HFFc6 (cell line): ENCODE measurements at places on chromosomes 4 and X. TPM values are rescaled to one million over a fixed set of nuclear protein-coding genes. Genes with fewer than 3 reads are reported as not detected.

DNA sequence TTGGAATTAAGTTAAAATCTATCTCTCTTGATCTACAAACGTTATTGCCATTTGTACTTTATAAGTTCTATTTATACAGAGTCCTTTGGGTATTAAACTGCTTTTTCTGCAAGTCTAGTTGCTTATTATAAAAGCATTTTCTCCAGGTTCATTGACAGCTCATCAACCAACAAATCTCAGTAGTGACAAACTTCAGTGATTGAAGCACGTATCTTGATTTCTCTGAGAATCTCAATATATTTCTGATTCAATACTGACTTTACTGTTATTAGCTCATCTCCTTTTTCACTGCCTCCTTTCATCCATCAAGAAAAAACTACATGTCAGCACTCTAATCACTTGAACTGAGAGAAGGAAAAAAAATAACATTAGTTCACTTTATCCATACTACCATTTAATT, 630.2 kb downstream of the ARAP2 start:
- DNase-seq, result no peak

GRCh38 chr4:3241898-3242524, 6.9 kb upstream of the MSANTD1 start:
- no peak for DNase-seq

Gene PCDH11X
- not detected in 3 replicates for total RNA-seq

DNA sequence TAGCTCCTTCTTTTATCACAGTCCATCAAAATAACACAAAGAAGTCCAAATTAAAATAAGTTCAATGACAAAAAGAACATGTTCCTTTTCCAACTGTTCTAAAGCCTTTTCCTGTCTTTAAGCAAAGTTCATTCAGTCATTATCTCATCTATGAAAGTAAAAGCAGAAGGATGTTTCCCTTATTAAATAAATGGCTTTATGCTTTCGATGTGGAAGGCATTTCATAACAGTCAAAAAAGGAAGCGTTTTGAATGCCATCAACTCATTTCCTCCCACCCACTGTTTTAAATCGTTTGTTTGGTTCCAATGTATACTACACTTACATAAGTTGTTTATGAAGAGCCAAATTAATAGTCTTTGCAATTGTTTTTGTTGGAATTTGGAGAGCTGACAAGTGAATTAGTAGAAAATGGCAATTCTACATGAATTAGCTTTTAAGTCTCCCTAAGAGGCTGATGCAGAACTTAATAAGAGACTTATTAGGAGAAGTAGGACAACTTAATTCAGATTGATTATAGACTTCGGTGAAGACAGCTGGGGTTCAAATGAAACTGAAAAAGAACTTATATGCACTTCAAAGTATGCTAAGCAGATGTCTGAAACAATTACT, 392.6 kb upstream of the FTHL17 start:
- no peak for DNase-seq

GRCh38 chr4:139469216-139469615, 15.3 kb downstream of the RAB33B start:
- DNase-seq, result no peak

DNA sequence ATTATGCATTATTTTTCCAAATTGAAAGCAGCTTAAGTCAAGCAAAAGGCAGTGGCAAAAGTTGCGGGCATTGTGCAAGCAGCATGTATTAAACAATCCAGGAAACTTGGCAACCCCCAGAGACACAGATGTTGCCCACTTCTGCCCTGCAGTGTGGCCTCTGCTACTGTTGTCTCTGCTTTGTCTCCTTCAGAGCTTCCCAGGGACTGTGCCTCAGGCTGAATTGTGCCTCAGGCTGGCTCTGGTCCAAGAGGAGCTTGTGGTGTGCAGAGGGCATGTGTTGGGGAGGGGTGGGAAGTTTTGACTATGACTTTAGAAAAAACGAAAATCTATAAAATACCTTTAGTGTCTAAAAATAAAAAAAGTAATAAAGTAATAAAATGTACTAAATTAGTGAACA, 201.4 kb downstream of the CCSER1 start:
- DNase-seq, result no peak

GRCh38 chr4:101418055-101418454, 70.7 kb upstream of the PPP3CA start:
- no peak for DNase-seq

Gene TMEM144
- 0.28 to 0.89 TPM in 2 of 3 replicates, not detected in the other for total RNA-seq

GRCh38 chrX:109626637-109627036, 1.7 kb upstream of the KCNE5 start:
- no peak for DNase-seq

DNA sequence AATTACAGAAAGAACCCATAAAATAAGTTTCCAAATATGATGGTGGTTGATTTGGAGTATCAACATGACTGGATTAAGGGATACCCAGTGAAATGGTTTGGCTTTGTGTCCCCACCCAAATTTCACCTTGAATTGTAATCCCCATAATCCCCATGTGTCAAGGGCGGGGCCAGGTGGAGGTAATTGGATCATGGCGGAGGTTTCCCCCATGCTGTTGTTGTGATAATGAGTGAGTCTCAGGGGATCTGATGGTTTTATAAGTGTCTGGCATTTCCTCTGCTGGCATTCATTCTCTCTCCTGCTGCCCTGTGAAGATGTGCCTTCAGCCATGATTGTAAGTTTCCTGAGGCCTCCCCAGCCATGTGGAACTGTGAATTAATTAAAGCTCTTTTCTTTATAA, 39.1 kb downstream of the WDFY3 start:
- DNase-seq, result no peak

DNA sequence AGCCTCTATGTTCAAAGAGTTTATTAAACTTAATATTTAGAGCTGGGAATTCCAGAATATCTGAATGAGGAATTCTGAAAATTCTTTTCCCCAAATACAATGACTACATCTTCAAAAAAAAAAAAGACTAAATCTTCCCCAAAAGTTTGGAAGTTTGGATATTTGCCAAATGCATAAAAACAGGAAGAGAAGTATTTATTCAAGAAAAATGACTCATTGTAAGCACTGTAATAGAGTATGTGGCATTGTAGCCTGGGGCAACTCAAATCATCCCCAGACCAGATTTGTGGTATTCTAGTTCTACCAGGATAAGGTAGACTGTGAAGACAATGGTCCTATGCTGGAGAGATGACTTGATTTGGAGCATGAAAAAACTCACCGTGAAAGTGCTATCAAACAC, 78.5 kb upstream of the PDHA2 start:
- DNase-seq, result no peak

DNA sequence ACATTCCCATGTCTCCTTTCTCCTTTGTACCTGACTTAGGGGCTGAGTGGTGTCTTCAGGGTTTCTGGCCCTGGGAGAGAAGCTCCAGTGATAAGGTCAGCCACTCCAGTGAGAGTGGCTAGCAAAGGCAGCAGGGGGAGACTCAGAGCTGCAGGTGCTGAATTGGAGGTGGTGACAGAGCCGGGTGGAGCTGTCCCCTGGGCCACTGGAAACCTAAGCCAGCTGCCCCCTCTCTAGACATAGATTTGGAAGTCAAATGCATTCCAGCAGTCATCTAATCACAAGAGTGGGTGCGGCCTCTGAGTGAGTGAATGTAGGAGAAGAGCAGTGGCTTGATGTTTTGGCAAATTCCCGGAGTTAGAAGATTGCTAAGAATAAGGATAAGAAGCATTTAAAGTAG, 28.5 kb downstream of the TRIM2 start:
- no peak for DNase-seq

Gene ARHGAP10
- total RNA-seq, result 29.9 to 35.0 TPM (median 31.2 TPM) in 3 replicates

Gene HSFX2
- 0.35 to 0.48 TPM in 2 of 3 replicates, not detected in the other for total RNA-seq

- no peak for DNase-seq
These were observed 62.7 kb downstream of the SH3RF1 start for GRCh38 chr4:169208090-169208455.

GRCh38 chrX:122504026-122504425, 680.1 kb upstream of the GRIA3 start:
- DNase-seq, result peak; percentile 30

GRCh38 chr4:1518997-1519700, 112.9 kb upstream of the NKX1-1 start:
- no peak for DNase-seq

DNA sequence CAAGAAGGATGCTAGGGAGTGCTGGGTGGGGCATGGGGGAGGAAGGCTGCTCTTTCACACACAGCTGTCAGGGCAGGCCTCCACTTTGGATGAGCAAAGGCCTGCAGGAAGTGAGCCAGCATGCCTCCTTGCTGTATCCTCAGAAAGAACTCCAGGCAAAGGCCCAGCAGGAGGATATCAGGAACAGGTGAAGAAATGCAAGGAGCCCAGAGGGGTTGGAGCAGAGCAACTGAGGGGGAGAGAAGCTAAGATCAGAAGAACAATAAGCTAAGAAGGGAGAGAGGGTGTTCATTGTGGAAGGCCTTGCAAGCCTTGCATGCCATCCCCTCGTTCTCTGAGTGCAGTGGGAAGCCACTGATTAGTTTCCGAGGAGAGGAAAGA, 115.1 kb downstream of the CAMK2D start:
- no peak for DNase-seq

GRCh38 chrX:119075270-119076025, 2.7 kb downstream of the CT47C1 start:
- no peak for DNase-seq

Gene MGARP
- 11.6 to 41.5 TPM (median 21.7 TPM) in 3 replicates for total RNA-seq

DNA sequence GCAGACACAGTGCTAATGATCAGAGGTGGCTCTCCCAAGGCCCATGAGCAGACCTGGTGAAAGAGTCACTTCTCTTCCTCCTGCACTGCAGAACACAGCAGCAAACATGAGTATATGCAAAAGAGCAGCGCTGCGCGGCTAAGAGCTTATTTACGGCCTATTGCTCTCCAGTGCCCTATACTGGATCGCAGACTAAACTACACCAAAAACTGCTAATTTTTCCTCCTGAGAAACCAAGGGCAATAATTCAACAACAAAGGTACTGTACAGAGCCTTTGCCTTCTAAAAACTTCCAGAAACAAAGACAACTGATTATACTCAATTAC, 702.5 kb downstream of the ARAP2 start:
- DNase-seq, result no peak

DNA sequence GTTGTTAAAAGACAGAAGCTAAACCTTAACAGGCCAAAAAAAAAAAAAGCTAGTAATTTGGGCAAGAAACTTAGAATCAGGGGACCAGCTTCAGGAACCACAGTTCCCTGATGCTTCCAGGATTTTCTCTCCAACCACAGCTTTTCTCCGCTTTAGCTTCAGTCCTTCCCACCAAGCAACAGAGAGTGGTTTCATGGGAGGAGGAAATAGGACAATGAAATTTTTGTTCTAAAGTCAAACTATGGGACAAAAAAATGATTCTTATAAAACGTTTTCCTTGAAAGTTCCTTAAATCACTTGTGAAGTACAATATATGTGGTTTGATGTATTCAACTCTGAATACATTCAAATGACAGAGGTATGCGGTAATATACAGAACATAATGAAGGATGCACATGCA, 71.0 kb upstream of the DHX15 start:
- no peak for DNase-seq

DNA sequence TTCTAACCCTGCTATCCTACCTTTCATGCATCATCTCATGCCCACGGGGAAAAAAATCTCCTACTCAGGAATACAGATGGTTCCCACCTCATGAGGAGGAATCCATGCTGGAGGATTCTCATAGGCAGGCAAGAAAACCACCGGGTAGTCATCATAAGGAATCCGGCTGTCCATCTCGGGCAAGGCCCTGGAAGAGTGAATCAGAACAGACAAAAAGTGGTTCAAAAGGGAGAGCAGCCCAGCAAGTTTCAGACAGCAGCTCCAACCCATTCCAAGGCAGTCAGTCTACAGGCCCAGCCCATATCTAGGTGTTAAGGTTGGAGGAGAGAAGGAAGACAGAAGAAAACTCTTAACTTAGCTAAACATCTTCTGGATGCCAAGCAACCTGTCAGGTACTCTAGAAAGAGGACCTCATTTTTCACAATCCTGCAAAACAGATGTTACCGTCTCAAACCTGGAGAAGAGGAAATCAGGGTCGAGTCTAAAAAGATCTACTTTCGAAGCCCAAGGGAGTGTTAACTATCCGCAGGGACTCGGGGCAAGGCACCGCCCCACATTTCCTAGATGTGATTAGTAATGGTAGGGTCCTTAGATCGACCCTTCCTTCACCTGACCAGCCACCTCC, 447 bp downstream of the PDZD11 start:
- peak; percentile 2 for DNase-seq

Gene GAGE12E
- total RNA-seq, result not detected in 2 replicates

DNA sequence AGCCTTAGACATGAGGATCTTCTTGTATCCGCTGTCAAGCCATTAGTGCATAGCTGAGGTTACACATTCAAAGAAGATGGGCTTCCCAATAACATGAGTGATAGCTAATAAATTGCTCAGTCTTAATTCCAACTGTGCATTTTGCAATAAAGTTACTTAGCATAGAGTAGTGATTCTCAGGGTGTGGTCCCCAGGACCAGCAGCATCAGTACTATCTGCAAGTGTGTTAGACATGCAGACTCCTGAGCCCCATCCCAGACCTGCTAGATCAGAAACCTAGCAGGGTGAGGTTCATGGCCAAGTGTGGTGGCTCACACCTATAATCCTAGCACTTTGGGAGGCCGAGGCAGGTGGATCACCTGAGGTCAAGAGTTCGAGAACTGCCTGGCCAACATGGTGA, 20.1 kb downstream of the ATP10D start:
- DNase-seq, result no peak

- DNase-seq, result no peak
These were observed 434.7 kb upstream of the NDST4 start for GRCh38 chr4:115548123-115548522.

- DNase-seq, result no peak
These were observed at the start of gene XPNPEP2 for GRCh38 chrX:129738466-129739308. Gene XPNPEP2, plus strand, starts transcription at chrX:129738979. Its CDS starts 235 bp downstream, at chrX:129739214.

- no peak for DNase-seq
These were observed 33.8 kb upstream of the SPANXN1 start for GRCh38 chrX:145213504-145213903.

Gene GALNTL6
- not detected in 3 replicates for total RNA-seq

Gene SLC9B1
- total RNA-seq, result 0.09 to 0.45 TPM (median 0.29 TPM) in 3 replicates

- no peak for DNase-seq
These were observed 3.2 kb upstream of the XKRX start for GRCh38 chrX:100931925-100932285.

GRCh38 chr4:110231869-110232268, 33.5 kb upstream of the ELOVL6 start:
- DNase-seq, result no peak

GRCh38 chr4:146186596-146186995, 11.1 kb downstream of the LSM6 start:
- no peak for DNase-seq

- DNase-seq, result no peak
These were observed 55.8 kb upstream of the GNRHR start for GRCh38 chr4:67810011-67810410.

GRCh38 chr4:87410679-87411078, 11.7 kb upstream of the NUDT9 start:
- DNase-seq, result peak; percentile 50

GRCh38 chr4:153684182-153684970, at the start of gene TLR2:
Gene TLR2, plus strand, starts transcription at chr4:153684280. Its CDS starts 18,628 bp downstream, at chr4:153702908.
- no peak for DNase-seq

- peak; percentile 66 for DNase-seq
These were observed 165.3 kb downstream of the GLRA2 start for GRCh38 chrX:14694611-14695010.

- no peak for DNase-seq
These were observed 92.8 kb upstream of the RAPGEF2 start for GRCh38 chr4:159010100-159010499.

Gene CISD2
- 31.8 to 37.9 TPM (median 34.4 TPM) in 3 replicates for total RNA-seq
